Breast epithelium (tissue), 4 donors: ENCODE measurements at places on chromosomes 7 and 10.

- no peak for DNase-seq
These were observed 77.9 kb downstream of the CTNNA3 start for GRCh38 chr10:67618116-67618515.

GRCh38 chr7:127392182-127392565, 334 bp downstream of the ZNF800 start:
- DNase-seq, result peak; percentile 54

DNA sequence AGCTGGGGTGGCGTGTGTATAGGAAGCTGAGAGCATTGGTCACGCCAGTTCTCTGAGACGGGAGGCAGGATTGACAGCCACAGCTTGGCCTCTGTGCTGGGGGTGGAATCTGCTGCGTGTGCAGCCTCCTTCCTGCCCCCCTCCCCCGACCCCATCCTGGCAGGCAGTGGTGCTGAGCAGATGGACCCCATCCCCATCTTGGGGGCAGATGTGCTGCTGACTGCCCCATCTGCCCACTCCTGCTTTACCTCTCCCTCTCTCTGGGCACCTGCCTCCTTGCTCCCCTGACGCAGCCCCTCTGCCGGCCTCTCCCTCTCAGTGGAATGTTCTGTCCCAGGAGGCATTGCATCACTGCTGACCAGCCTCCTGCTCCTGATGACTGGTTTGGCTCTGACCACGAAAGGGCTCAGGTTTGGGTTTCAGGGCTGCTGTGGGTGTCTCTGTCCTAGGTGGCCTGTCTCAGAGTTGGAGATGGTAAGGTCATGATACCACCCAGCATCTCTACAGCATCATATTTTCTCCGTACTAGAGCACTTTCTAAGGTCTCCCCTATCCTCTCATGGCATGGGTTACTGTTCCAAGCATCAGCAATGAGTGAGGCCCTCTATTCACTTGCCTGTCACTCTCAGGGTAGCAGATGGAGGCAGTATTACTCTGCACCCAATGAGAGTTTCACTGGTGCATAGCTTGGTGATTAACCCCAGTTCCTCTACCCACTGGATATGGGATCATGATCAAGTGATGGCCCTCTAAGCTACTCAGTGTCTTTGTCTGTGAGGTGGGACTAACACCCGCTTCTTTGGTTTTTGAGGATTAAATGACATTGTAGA, 81.9 kb downstream of the RBM20 start:
- no peak for DNase-seq

DNA sequence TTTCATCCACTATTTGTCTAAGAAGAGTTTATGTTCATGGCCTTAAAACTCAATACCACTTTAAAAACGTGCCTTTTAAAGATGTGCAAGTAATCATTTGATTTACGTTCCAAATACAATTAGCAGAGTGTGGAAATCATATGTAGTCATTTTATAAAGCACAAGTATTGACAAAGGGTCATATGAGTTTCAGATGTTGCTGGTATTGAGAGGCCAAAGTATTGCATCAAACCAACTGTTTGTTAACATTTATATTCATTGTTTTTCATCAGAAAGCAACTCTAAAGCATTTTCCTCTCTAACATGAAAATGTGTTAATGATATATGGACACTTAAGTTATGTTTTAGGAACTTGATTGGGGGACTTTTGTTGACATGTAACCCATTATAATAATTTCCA, 11.5 kb upstream of the TSGA13 start:
- no peak for DNase-seq

- peak; percentile 33 for DNase-seq
These were observed 96.8 kb downstream of the DNAJB6 start for GRCh38 chr7:157433628-157434027.

DNA sequence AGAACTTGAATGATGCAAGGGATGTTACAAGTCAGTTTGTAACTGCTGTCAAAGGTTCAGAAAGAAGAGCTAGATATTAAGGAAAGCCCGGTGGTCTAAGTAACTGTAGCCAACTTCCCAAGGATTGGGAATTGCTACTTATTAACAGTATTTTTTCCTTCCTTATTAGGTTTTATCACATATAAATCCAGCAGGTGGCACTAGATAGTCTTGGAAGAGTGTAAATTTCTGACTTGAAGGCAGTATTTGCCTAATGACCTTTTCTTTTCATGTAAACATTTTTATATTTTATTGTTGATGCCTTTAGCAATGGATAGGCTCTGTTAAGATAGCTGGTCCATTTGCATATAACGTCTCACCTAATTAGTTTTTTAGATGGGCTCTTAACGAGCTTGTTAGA, 51.2 kb downstream of the ANLN start:
- DNase-seq, result no peak

- DNase-seq, result no peak
These were observed 2.0 kb upstream of the HOXA2 start for GRCh38 chr7:27104341-27105058.

- DNase-seq, result no peak
These were observed 161.9 kb upstream of the PRR15 start for GRCh38 chr7:29401769-29402168.

- no peak for DNase-seq
These were observed 8.6 kb upstream of the UPF2 start for GRCh38 chr10:12051241-12051640.

DNA sequence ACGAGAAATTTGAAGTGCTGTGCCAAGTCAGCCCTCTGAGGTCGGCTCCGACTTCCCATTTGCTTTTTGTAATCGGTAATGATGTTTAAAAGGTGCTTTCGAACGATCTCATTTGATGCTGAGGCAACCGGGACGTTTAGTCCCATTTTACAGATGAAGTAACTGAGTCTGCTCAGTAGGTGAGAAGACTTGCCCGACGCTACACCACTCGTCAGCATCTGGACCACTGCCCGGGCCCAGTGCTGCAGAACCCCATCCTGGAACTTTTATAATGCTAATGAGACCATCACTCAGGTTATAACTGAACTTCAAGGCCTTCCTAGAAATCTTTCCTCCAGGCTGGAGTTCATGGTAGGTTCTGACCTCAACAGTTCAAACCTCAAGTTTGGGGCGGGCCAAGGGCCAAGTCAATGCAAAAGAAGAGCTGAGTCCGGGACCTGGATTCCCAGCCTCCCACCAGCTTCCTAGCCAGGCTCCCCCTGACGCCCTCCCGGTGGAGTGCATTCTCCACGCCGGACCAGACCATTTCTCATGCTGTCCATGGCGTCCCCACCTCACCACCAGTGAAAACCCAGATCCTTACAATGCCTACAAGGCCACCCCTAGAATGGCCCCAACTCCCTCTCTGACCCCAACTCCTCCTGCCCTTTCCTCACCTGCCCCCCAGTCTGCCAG, 699 bp upstream of the PDLIM1 start:
- DNase-seq, result no peak

DNA sequence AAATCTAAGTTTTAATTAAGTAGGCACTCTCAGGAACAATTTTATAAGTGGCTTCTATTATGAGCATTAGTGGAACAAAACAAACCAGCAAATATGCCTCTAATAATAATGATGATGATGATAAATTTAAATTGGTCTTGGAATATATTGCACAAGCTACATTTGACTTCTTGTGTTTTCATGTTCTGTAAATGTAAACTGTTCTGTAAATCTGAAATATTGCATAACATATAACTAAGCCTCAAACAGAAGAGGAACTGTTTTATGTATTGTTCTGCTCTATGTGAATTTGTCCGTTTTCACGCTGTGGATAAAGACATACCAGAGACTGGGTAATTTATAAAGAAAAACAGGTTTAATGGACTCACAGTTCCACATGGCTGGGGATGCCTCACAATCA, 625.2 kb upstream of the CELF2 start:
- DNase-seq, result no peak

GRCh38 chr10:49601857-49602256, 8.3 kb upstream of the SLC18A3 start:
- no peak for DNase-seq

DNA sequence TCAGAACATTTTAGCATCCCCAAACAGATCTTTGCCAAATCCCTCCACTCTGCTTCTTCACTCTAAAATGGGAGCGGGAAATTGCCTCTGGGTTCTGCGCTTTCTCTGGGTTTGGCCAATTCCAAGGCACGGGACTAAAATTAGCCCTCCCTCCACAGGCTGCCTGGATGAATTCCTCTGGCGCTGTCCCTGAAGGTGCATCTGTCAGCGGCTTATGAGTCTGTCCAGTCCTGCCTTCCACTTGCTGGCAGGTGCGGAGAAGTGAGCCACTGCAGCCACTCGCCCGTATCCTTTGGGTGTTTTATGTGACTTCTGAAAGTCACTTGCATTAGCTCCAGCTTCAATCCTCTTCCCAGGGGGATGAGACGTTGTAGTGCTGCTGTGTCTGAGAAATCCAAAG, 121.6 kb downstream of the SH2D4B start:
- DNase-seq, result no peak
